ENCODE measurements at places on chromosomes 7 and 10.

GRCh38 chr7:37323966-37324365 is 124.7 kb downstream of the ELMO1 start:
- no peak for DNase-seq

- no peak for DNase-seq
These were observed 49.7 kb downstream of the ZEB1 start for GRCh38 chr10:31368724-31369123.

- no peak for DNase-seq
These were observed 105.4 kb downstream of the GRM3 start for GRCh38 chr7:86748843-86749719.

DNA sequence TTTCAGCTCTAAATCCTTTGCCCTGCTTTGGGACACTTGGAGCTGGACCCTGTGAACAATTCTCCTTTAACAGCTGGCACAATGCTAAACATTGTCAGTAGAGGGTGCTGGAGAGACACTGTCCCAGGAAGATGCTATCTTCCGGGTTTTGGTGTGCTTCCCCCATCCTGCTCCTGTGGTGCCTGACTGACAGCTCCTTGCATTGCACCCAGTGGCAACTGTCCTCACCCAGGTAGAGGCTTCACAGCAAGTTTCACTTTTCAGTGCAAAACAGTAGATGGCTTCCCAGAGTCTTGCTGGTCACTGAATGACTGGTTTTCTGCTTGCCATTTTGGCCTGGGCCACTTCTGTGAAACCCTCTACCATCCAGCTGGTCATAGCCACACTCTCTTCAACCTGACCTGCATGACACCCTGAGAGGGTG is 77.3 kb downstream of the CDC14C start:
- DNase-seq = peak; percentile 10

DNA sequence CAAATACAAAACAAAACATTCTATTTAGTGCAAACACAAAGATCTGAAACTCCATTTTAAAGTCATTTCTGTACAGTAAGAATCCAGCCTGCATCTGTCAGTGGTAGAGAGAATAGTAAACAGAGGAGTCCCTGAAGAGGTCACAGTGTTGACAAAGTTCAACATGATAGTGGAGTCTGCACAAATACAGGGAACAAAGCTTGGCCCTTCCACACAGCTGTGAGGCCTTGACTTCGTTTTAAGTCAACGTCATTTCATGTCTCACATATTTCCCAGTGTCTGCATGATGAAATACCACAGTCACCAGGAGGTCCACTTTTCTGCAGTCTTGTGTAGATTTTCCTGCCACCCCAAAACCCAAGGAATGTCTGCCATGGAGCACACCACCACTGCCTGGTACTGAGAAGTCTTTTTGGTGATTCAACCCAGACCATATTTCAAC is 33.0 kb downstream of the CYP26A1 start:
- no peak for DNase-seq

DNA sequence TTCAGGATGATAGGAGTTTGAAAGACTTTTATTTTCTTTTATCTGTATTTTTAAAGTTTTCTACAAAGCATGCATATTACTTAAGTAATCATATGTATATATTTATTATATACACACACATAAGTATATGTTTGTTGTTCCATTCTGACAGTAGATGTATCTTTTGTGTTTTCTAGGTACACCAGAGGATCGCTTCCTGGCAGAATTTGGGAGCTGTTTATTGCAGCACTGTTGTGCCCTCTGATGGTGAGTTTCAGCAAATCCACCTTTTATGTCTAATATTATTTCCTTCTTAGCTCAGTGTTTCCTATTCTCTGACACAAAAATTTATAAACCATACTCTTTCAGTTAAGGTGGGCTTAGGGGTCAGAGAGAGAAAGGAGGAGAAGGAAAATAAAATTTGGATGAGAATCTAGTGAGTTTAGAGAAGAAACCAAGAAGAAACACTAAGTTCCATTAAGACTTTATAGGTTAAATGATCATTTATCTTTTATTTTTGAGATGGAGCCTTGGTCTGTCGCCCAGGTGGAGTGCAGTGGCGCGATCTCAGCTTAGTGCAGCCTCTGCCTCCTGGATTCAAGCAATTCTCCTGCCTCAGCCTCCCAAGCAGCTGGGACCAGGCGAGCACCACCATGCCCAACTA is 59.2 kb upstream of the OIT3 start:
- DNase-seq = peak; percentile 83

Measured in GM23248 (cell line).